ENCODE measurements at places on chromosomes 3 and 15. TPM values are rescaled to one million over a fixed set of nuclear protein-coding genes. Genes with fewer than 3 reads are reported as not detected.

Gene GPR171
- not detected for polyA plus RNA-seq

Gene EPHB3
- polyA plus RNA-seq: 27.6 TPM

Gene CHDH
- 8.8 TPM for polyA plus RNA-seq

Gene CHCHD4
- polyA plus RNA-seq: 16.7 TPM

Gene GSK3B
- polyA plus RNA-seq: 49.9 TPM

Gene SPTBN5
- polyA plus RNA-seq: 2.8 TPM

Gene CFAP91
- polyA plus RNA-seq: 35.7 TPM

Gene WDR93
- 3.7 TPM for polyA plus RNA-seq

Gene GABRA5
- 0.38 TPM for polyA plus RNA-seq
